ENCODE measurements at places on chromosomes 2 and 18. TPM values are rescaled to one million over a fixed set of nuclear protein-coding genes. Genes with fewer than 3 reads are reported as not detected.

Gene RNASEH1
- total RNA-seq, result 32.9 TPM

- no peak for DNase-seq
Measured at GRCh38 chr2:144213797-144214196, 306.1 kb downstream of the ZEB2 start.

DNA sequence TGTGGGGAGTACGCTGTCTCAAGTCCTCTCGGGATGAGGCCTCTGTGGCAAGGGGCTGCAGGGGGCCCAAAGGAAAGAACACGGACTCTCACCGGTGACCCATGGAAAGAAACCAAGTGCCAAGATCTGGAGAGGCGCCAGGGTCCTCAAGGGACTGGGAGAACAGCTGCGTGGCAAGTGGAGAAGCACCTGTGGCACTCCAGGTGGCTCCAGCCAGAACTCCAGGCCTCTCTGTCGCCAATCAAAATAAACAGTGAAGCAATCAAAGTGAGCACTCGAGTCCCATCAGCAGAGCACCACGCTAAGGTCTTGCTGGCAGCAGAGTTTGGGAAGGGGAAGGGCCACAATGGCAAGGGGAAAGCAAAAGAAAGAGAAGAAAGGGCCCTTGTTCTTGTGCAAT is 54.7 kb downstream of the BCL2 start:
- DNase-seq, result no peak

DNA sequence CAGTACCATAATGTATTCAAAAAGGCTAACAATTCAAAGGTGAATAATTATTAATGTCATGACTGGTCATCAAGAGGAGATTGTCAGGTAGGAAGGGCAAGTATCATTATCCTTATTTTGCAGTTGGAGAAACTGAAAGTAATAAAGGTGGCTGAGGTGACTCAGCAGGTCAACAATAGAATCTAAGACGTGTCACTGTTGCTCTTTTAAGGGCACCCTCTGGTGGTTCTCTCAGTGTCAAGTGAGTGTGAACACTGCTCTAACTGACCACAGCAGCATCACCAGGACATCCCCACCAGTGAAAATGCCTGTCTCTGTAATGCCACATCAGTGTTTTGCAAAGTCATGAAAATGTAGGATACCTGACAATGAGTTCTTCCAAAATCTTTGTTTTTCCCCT is 69.7 kb downstream of the DCC start:
- no peak for DNase-seq

Gene C1QL2
- total RNA-seq, result not detected

GRCh38 chr2:225025917-225026571 is 16.2 kb downstream of the DOCK10 start:
- DNase-seq, result no peak

DNA sequence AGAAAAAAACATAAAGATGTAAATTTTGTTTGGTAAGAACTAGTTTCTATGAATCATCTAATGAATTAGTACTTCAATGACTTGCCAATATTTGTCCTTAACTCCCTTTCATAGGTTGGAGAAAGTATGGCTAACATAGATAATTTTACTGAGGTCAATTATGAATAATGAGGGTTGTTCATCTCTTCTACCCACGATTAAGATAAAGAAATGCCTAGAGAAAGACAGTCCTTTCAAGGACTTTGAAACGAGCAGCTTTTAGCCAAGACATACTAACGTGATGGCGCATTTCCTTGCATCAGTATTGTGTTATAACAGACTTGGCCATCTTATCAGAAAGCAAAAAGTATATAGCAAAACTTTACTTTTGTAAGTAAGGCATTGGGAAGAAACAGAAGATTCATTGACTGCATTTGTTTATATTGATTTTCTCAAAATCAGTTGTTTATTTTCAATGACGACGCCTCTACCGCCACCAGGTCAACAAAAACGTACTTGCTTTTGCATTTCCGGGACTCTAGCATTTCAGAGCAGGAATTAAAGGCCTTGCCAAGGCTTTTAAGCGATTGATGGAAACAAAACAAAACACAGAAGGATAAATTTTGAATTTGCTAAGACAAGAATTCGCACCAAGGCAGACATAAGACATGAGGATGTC is 961 bp downstream of the RBM43 start:
- DNase-seq, result no peak

DNA sequence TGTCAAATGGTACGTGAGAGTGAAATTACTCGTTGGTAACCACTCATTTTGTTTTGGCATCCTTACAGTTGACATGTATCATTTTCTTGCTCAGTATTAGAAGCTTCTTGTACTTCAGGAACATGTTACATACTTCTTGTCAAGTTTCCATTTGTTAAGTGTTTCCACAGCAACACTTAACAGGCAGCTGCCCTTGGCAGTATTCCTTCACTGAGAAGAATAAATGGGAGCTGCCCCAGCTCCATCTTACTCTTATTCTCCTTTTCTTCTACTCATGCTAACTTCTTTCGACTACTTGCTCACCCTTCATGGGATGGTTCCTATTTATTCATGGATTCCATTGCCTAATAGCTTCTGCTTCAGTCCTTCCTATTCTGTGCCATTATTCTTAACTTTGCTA is 60.1 kb upstream of the TUBA3E start:
- DNase-seq, result no peak

Gene PRKAG3
- total RNA-seq, result not detected

All from T-helper 17 cell (primary cell).